ENCODE measurements at places on chromosomes 3 and 15.

GRCh38 chr3:150384296-150385212 lies 23.5 kb upstream of the TSC22D2 start:
- no peak for DNase-seq

- DNase-seq: no peak
These were observed 21.6 kb downstream of the LIMD1 start for GRCh38 chr3:45616158-45616557.

GRCh38 chr3:188188911-188189310 lies 35.0 kb downstream of the LPP start:
- no peak for DNase-seq

- no peak for DNase-seq
These were observed 199.4 kb upstream of the STRIT1 start for GRCh38 chr3:155492841-155493240.

GRCh38 chr3:2023959-2024358 lies 74.7 kb upstream of the CNTN4 start:
- DNase-seq: no peak

DNA sequence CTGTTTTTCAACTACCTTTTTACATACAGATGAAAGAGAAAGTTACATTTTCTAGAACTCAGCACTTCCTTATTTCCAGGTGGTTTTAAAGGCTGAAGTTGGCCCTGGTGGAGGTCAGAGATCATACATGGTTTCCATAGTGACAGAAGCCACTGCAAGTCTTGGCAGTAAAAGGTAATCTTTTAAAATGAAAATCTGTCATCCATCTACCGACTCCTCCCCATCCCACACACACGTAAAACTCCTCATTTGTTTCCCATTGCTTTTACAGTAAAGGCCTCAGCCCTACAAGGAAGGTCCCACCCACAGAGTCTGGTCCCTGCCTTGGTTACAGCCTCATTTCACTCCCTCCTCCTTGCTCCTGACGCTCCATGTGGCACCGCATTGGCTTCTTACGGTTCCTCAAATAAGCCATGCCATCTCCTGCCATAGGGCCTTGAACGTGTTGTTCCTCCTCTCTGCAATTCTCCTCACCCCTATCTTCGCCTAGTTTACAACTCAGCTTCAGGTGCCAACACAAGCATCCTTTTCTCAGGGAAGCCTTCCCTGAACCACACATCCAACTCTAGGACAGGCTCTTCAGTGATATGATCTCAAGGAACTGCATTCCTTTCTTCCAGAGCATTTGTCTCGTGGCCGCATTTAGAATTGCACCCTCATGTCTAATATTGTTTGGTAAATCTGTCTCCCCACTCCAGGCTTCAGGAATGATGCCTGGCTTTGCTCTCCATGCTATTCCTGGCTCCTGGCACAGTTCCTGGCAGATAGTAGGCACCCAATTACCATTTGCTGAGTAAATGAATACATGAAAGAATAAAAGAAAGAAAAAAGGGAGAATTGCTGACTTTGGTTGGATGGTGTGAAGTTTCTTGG lies 2.6 kb downstream of the CYP19A1 start:
- DNase-seq: no peak

GRCh38 chr3:74357881-74358280 lies 256.6 kb downstream of the CNTN3 start:
- DNase-seq: no peak

GRCh38 chr3:42094691-42095391 lies 3.7 kb downstream of the TRAK1 start:
- no peak for DNase-seq

GRCh38 chr3:39323494-39323893 lies 6.0 kb upstream of the CCR8 start:
- no peak for DNase-seq

GRCh38 chr3:41274944-41275668 lies 75.8 kb downstream of the CTNNB1 start:
- DNase-seq: peak; percentile 80

DNA sequence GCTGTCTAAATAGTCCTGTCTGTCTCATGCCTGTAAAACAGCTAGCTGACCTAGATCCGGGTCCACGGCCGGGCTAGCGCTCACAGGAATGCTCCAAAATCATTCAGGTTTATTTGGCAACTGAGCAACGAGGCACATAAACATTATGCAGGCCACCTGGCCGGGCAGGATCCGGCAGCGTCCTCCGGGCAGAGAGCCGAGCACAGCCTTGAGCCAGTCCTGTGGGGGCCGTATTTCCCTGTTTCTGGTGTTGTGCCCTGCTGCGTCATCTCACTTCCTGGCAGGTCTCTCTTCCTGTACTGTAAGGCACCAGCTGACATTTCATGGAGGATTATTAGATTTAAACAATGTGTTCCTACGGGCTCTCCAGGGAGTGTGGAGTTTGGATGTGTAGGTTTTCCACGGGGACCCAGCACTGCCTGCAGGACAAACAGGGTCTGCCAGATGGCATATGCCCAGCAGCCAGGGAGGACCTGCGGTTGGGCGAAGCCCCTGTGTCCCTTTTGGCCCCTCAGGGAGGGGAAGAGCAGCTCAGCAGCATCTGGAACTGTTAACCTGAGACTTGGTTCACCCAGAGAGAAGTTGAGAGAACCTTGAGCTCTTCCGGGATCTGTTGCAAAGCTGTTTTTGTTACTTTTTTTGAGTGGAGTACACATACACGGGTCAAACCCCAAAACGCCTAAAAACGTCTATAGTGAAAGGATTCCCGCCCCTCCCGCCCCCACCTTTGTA lies 16.6 kb upstream of the LRRK1 start:
- peak; percentile 81 for DNase-seq

DNA sequence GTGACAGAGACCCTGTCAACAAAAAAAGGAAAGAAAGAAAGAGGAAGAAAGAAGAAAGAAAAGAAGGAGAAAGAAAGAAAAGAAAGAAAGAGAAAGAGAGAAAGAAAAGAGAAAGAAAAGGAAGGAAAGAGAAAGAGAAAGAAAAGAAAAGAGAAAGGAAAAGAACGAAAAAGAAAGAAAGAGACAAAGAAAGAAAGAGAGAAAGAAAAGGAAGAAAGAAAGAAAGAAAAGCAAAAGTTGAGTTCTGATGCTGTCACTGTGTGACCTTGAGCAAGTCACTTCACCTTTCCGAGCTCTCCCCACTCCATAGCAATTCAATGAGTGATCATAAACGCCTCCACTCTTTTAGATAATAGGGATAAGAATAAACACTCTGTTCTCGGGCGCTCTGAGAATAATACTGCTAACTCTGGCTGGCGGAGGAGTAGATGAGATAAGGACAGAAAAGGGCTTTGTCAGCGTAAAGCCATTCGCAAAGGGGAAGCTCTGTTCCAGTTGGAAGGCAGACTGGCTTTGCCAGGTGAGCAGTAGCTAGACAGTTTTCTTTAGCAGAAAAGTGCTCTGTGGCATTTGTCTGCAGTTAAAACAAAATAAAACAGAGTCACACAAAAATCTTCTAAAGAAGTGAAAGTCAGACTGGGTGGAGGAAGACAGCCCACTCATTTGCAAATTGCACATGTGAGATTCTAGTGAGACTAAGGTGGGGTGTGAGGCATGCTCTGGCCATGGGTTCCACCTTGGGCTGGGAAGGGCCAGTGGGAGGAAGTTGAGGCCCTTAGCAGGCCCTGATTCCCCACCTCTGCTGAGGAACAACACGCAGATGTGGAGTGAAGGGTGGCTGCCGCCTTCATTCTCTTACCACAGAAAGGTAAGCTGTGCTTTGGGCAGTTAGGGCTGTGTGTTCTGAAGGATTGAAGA lies 9.6 kb upstream of the FLNB start:
- peak; percentile 29 for DNase-seq

DNA sequence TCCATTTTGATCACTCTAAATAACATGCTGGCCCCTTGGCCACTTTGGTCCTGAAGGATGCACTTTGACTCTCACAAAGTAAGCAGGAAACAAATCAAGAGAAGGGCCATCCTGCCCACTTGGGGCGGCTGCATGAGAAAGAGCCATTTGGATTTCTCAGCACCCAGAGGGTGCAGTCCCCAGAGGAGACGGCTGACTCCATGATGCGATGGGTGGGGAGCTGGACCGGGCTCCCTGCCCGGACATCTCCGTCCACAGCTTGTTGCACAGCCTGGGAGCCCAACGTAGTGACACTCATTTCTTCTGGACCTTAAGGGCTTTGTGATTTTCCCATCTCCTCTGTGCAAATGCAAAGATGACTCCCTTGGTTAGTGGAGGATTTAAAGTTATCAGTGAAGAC lies 4.0 kb upstream of the HRH1 start:
- DNase-seq: no peak

- DNase-seq: no peak
These were observed 218.8 kb downstream of the CLSTN2 start for GRCh38 chr3:140153736-140154135.

- no peak for DNase-seq
These were observed 124.1 kb downstream of the RASA2 start for GRCh38 chr3:141610939-141611338.

DNA sequence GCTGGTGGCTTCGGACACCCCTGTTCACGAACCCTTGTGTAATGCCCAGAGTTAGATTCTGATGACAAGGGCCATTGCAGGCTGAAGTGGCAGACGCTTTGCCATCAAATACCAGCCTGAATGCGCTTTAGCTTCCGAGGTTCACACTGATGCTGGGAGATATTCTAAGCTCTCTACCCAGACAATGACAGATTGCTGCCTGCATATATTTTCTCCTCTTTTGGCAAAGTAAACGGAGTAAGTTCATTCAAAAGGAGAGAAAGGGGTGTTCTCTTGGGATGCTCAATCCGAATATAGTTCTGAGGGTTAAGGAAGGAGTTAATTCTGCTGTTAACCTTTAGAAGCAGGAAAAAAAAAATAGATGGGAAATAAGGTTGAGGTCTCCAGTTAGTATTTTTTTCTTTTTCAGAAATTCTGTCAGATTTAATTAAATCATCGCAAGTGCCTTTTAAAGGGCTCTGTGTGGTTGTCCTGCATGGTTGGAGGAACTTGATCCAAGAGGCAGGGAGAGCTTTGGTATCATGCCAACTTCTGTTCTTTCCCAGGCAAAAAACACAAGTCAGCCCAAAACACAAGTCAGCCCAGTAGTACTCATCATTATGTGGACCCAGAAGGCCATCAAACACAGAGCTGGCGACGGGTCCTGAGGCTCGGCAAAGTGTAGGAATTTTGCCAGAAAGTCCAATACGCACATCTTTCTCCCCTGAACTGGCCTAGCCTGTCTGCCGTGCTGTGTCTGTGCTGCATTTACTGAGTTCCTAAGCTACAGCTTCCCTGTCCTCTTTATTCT lies 70.9 kb upstream of the ST8SIA2 start:
- no peak for DNase-seq

GRCh38 chr3:20101041-20101440 lies 60.8 kb downstream of the KAT2B start:
- DNase-seq: no peak

DNA sequence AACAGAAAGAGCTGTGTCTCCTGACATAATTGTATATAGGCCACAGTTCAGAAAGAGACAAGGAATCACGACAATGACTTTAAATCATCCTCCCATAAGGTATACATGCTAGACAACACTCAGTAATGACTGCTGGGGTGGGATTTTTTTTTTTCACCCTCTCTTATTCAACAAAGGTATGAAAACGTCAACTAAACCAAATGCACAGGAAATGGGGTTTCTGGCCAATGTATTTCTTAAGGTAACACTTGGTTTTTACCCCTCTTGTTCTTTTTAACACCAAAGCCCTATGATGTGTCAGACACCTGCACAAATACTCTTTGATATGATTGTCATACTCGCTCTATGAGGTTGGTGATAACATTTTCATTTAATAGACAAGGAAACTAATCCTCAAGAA lies 78.3 kb downstream of the MCF2L2 start:
- DNase-seq: no peak

- DNase-seq: no peak
These were observed 73.0 kb upstream of the GLCE start for GRCh38 chr15:69087366-69087976.
